ENCODE measurements at places on chromosomes 4 and X.

GRCh38 chr4:8617486-8618040 lies 25.0 kb downstream of the CPZ start:
- no peak for DNase-seq

DNA sequence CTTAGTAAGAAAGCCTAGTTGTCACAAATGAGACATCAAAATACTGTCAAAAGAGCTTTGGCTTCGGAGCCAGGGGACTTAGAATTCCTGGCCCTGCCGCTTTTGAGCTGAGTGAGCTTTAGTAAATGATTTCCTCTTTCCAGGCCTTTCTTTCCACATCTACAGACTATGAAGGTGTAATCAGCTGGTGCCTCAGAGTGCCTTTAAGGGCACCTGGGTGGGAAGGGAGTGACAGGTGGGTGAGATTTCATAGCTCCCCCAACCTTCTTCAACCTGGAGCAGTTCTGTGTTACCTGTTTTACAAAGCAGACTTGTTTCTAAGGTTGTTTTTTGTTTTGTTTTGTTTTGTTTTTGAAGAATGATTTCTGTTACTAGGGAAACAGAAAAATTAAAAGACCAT lies 154.7 kb upstream of the BOD1L1 start:
- no peak for DNase-seq

- no peak for DNase-seq
Observed at GRCh38 chr4:55993994-55994663, 45.4 kb downstream of the CEP135 start.

DNA sequence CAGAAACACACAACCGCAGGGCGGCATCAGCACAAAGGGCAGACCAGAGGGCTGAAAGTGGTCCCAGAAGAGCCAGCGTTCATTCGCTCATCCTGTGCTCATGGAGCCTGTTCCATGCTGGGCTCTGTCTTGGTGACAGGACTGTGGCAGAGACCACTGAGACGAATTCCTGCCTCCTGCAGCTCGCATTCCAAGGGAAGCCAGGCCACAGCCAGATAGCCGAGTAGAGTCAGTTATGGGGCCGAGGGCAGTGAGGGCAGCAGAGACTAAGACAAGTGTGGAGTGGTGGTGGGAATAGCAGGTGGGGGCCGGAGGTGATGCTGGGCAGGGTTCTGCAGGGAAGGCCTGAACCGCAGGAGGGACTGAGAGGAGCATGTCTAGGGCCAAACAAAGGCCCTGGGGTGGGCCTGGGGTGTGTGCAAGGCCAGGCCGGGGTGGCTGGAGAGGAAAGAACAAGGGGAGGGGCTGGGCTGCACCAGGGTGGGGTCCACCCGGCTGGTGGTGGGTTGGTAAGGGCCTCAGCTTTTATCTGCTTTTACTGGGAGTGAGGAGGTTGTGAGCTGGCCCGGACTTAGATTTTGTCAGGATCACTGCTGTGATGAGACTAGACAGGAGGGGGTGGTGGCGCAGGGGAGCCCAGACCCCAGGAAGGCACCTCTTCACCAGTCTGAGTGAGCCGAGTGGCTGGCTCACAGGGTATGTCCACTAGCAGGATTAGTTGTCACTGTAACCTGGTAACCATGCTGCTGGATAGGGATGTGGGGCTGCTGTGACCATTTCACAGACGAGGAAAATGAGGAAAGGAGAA lies 6.3 kb downstream of the PSAPL1 start:
- DNase-seq: peak; percentile 14

GRCh38 chrX:43860646-43861370 lies 21.4 kb downstream of the MAOB start:
- DNase-seq: no peak

GRCh38 chr4:2962614-2963174 lies 512 bp downstream of the NOP14 start:
- DNase-seq: peak; percentile 68

DNA sequence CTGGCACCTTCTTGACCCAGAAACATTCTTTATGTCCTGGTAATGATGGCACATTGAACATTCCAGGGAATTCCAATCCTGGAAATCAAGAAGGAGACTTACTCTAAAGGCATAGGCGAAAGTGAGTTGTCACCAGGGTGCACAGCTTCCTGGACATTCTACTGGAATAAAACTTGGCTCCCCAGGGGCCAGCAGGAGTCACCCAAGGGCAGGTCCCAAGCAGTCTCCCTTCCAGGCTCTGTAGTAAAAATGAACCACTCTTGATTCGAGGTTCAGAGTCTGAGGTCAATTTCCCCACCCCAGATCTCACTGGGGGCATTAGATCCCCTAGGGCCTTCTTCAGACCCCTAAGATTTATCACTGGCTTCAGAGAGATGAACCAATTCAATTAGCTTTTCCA lies 338.7 kb upstream of the GATB start:
- no peak for DNase-seq

DNA sequence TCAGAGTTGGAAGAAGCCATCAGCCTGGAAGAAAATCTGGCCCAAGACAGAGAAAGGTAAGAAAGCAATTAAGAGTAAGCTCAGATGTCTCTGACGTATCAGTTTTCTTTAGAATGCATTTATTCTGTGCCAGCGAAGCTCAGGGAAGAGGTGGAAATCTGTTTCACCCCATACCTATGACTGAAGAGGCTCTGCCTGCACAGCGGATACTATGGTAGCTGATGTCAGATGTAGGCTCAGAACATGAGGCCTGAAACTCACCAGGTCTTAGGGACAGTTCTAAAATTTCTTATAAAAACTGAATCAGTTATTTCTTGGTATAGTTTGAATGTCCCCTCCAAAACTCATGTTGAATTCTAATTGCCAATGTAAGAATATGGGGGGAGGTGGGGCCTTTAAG lies 30.9 kb downstream of the VEGFC start:
- no peak for DNase-seq

- DNase-seq: no peak
Observed at GRCh38 chr4:24213961-24214360, 324.1 kb upstream of the PPARGC1A start.

DNA sequence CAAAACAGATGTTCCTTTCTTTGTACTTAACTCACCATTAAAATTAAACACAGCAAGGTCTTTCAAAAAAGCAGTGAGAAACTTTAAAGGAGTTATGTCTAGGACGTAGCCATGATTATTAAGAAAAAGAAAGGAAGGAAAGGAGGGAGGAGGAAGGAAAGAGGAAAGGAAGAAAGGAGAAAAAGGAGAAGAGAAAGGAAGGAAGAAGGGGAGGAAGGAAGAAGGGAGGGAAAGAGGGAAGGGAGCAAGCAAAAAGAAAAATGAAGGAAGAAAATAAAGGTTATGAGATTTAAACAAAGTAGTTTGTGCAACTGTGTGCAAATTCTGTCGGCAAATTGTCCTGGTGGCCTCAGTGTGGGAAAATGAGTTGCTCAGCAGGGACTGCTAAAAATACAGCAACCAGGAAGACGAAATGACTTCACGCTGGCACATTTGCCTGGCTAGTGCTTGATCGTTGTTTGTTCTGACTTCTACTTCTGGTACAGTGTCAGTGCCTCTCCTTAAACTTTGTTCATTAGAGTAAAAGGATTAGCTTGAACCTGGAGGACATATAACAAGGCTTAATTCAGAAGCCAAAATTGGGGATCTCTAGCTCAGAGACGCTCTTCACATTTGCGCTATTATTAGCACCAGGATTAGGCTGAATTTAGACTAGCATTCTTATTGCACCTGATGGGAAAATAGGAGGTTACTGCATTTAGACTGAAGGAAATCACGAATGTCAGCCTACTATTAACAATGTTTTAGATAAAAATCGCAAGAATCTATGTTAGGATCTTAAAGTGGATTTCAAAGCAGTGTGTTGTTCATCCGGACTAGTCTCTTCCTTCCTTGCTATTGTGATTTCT lies 81.2 kb downstream of the DCK start:
- DNase-seq: no peak

DNA sequence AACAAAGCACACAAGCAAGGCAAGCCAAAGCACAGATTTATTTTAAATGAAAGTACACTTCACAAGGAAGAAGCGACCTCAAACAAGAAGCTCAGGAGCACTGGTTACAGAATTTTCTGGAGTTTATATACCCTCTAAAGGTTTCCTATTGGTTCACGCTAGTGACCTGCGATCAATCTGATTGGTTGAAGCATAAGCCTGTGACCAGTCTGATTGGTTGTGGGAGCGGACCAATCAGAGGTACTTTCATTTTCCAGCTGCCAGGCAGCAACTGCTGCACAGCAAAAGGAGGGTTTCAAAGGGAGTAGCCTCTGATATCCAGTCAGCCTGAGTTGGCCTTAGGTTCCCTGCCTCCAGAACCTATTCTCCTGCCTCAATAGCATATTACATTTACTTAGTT lies 4.6 kb upstream of the AREG start:
- DNase-seq: no peak

GRCh38 chr4:69668680-69669079 lies 15.6 kb upstream of the UGT2A1 start:
- DNase-seq: no peak

- DNase-seq: no peak
Observed at GRCh38 chr4:11312389-11312788, 116.3 kb downstream of the HS3ST1 start.

GRCh38 chrX:118225711-118226428 lies 109.3 kb upstream of the KLHL13 start:
- DNase-seq: no peak

DNA sequence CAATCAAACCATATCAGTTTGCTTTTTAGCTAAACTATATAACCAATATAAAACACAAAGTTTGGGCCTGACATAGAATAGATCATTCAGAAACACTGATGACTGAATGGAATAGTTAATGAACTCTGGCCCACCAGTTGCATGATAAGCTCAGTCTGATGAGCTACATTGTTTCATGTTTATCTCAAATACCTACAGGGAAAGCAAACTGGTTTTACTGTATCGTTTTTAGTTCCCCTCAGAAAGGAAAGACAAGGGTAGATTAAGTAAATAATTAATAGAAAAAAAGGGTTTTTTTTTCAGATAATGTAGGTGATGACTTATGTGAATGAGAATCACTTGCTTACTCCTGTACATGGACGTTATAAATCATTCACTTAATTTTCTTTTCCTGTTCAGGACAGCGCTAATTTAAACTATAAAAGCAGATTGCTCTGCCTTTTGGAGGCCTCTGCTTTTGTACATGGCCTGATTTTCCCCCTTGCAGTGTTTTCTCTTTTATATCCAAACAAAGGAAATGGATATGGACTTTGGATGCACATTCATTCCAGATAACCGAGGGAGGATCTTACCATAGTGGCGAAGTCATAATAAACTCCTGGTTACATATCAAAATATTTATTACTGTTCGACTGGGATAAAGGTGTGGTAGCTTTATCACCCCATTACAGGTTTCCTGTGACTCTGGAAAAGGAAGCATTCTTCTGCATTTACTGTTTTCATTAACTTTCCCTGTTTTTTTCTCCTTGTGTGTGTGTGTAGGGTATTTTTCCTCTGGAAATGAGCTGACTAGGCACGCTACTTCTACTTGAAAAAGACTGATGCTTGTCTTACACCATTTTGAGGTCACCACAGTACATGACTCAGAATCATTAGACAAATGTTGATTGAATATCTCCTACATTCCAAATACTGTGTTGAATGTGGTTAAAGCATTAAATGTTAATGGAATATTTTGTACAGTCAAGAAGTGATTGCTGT lies 373.1 kb upstream of the HS3ST1 start:
- DNase-seq: no peak

DNA sequence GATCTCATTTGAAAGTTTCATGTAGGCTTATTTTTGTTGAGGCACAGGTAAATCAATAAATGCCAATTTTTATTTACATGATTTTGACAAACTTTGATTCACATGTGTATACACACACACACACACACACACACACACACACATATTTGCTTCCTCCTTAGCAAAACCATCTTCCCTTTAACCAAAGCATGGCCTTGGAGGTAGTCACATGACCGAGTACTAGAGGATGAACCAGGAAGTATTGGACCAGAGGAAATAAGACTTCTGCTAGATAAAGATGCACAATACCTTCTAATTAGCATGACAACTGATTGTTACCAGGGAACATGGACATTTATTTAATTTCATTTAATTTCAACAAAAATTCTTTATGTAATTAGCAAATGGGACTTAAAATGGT lies 23.4 kb upstream of the CFAP299 start:
- DNase-seq: no peak

GRCh38 chr4:142752202-142752786 lies 93.8 kb downstream of the INPP4B start:
- peak; percentile 38 for DNase-seq

GRCh38 chr4:53377319-53378170 lies at the start of gene FIP1L1:
FIP1L1 (plus strand) TSS chr4:53377641; CDS start chr4:53377839, 198 bp downstream.
- DNase-seq: peak; percentile 96

- DNase-seq: no peak
Observed at GRCh38 chr4:107318078-107318477, 282.0 kb upstream of the DKK2 start.

DNA sequence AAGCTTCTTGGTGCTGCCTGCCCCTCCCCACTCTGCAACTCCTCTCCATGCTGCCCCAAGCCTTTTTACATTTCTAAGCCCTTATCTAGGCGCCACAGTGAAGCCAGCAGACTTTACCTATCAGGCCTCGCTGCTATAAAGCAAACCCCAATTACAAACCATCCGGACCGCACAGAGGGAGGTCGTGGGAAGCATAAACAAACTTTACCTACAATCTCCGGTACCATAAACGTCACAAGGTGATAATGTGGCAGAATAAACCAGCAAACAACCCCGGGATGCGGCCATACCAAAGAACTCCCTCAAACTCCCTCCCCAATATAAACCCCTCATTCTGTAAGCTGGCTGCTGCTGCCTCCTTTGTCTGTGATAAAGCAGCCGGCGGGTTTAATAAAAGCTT lies 54.0 kb upstream of the ZCCHC13 start:
- no peak for DNase-seq

GRCh38 chr4:186657764-186658163 lies 65.9 kb downstream of the FAT1 start:
- no peak for DNase-seq

DNA sequence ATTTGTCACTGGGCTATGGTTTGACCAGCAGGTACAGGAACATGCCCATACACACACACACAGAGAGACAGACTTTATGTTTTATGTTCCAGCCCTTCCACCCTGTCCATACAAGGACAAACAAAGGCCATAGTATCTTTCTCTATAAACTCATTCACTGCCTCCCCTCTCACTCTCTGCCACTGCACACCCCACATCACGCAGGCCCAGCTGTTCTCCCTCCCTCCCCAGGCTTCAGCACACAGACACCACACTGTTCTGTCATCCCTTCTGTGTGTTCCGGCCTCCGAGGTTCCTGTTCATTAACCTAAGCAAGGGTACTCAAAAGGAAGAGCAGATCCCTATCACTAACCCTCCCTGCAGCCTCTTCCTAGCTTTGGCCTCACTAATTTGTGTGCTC lies 17.8 kb downstream of the LAS1L start:
- no peak for DNase-seq

GRCh38 chr4:95549246-95550114 lies 707 bp upstream of the UNC5C start:
- no peak for DNase-seq

GRCh38 chrX:49041744-49042580 lies 1.2 kb downstream of the TFE3 start:
- DNase-seq: no peak

Measured in right hindlimb (tissue), 1 donor.